ENCODE measurements at places on chromosomes 2 and 18.

GRCh38 chr2:118833716-118834439 is 13.6 kb downstream of the EN1 start:
- no peak for DNase-seq

DNA sequence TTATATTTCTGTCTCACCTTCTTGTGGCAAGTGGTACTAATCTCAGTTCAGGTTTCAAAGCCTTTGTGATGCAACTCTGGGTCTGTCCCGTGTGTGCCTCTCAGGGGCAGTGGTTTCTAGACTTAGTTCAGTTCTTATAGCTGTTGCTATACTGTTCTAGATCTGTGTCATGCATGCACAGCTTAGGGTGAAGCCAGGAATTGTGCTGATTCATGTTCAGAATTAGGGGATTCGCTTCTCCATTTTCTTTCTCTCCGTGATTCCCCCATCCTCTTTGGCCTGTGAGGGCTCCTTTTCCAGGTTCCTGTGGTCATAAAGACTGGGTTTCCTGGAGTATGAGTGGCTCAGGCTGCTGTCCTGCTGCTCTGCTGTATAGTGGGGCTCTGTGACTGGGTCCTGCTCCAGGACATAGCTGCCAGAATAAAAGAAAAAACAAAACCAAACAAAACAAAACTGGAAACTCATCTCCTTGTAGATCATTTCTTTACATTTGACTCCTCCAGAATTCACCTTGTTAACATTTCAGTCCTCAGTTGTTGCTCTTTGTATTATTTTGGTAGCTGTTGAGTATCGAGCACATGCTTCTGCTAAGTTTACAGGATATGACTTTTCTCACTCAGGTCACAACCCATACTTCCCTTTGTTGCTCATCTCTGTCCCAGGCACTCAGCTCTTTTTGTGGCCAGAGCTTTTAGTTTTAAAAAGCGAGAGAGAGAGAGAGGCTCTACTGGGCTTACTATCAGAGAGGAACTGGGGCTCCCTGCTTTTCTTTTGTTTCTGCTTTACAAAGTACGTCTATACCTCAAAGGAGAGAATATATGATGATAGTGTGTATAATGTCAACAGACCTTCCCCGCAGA is 34.2 kb downstream of the CERS6 start:
- DNase-seq: no peak

DNA sequence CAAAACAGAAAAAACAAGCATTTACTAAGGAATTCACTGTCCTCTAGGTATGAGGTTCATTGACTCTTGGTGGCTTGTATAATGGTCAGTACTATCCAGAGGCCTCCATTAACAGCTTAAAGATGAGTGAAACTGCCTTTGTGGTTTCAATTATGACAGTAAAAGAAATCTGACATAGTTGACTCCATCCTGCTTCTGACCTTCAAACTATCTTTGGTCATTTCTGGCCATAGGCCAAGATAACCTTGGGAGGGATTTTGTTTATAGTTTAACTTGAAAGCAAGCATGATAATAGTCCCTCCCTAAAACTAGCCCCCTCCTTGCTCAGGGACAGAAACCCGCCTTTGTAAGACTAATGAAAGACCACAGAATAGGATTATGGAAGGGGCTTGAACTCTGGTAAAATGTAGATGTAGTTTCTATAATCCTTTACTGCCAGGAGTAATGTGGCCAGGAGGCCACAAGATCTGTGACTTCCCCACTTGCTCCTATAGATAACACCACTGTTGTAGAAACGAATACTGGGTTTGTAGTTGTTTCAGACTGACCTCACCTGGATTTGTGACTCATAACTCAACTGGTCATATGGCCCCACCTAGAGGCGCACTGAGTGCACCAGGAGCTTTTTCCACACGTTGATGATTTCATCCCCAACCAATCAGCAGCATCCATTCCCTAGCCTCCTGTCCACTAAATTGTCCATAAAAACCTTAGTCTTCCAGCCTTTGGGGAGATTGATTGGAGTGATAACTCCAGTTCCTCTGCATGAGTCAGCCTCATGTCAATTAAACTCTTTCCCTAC is 8.6 kb upstream of the PLEKHM3 start:
- no peak for DNase-seq

- DNase-seq: no peak
These were observed 155.2 kb upstream of the MYCN start for GRCh38 chr2:15784886-15785801.

DNA sequence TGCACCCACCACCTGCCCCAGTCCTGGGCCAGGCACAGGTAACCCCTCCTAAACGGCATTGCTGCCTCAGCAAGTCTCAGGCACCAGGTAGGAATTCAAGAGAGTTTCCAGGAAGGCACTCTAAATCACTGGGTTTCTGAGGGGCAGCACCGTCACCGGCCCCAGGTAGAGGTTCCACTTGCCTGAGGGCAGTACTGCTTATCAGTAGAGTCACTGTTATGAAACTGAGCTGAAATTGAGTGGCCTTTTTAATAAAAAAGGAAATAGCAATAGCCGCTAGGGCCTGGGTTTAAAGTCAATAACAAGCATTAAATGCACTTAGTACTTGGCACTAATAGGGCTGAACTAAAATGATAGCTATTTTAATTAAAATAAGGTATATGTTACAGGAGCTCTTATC is 653.7 kb downstream of the METTL4 start:
- no peak for DNase-seq

DNA sequence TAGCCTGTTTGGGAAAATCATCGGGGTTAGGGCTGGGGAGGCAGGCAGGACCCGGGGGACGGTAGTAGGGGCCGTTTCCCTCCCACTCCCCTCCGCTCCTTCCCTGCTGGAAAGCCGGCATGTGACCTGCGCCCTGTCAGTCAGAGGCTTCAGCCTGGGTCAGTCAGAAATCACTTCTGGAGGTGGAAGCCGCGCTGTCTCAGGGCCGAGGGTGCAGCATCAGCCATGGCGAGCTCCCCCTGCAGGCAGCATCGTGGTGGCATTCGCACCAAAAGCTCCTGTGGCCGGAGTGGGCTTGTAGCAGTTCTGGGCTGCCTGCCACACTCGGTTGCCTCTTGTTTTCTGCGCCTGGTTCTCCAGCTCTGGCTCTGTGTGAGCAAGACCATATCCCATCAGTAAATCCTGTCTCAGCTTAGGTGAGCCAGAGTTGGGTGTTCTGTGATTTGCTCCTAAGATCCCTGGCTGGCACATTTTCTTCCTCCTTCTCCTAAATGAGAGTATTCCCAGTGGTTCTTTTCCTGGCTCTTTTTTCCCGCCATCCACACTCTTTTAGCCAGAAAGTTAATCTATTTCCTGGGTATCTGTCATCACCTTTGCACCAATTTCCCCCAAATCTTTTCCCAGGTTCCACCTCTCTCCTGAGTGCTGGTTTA is 123.9 kb upstream of the CD302 start:
- DNase-seq: no peak

Measured in NCI-H187 (cell line).